ENCODE measurements at places on chromosomes 5 and 9. TPM values are rescaled to one million over a fixed set of nuclear protein-coding genes. Genes with fewer than 3 reads are reported as not detected.
A peak's percentile ranks its signal among the peaks of the same experiment; 100 is the strongest.

DNA sequence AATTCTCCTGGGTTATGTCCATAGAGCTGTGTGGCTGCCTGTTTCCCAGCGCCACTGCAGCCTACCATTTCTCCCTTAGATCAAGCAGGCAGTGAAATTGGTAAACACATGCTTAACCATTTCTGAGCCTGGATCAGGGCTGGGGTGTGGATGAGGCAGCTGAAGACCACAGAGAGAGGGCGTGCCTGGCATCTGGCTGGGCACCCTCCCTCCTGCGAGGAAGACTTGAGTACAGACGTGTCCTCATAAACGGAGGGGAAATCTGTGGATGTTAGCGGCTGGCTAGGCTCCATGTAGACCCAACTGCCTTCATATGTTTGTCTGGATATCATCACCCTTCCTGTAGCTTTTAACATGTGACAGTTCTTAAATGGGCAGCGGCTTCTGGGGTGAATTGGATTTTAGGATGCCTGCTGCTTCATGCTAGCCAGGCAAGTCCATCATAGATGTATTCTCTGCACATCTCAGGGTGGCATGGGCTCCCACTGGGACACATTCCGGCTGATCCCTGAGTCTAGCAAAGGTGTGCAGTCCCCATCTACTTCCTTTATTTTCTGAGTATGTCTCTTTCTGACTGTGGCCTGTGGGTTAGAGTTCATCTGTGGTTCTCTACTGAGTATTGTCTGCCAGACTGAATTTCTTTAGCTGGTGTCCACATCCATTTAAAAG is 11.0 kb downstream of the RGS3 start:
- no peaks in the 10 kb centered on the region for H3K27me3 ChIP-seq
- peak overlapping the region; percentile 69 for H3K27ac ChIP-seq

DNA sequence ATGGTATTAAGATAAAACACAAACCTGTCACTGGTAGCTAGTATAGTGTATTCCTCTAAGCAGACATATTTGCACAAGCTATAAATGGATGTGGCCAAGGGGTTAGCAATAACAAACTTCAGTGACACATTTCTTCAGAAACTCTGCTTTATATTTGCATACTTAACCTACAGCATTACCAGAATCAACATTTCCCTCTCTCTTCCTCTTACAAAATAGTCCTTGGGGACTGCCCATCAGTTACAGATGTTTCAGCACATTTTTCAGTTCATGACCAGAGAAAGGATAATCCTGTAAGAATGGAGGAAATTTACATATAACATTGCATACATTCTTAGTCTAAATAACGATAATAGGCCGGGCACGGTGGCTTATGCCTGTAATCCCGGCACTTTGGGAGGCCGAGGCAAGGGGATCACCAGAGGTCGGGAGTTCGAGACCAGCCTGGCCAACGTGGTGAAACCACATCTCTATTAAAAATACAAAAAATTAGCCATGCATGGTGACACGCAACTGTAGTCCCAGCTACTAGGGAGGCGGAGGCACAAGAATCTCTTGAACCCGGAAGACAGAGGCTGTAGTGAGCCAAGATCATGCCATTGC is 25.3 kb upstream of the SLC1A1 start:
- no peak for DNase-seq
- no peaks in the 10 kb centered on the region for H3K4me1 ChIP-seq
- H3K4me3 ChIP-seq: no peak overlapping the region
- no peak overlapping the region for H3K27ac ChIP-seq
- H3K36me3 ChIP-seq: no peaks in the 10 kb centered on the region

Gene GFPT2
- 25.4 TPM for total RNA-seq

DNA sequence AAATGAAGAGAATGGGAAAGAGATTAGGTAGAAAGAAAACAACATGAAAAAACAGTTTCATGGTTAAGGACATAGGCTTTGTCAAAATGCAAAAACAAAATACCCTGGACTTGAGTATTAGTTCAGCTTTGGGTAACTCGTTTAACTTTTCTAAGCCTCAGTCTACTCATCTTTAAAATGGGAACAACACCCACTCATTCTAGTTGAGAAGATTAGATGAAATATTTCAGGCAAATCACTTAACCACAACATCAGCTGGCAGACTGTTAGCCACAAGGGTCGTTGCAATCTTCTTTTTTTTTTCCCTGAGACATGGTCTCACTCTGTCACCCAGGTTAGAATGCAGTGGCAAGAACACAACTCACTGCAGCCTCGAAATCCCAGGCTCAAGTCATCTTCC is 185.6 kb downstream of the DCP2 start:
- H3K36me3 ChIP-seq: no peaks in the 10 kb centered on the region
- H3K27me3 ChIP-seq: no peaks in the 10 kb centered on the region
- peak overlapping the region; percentile 46 for H3K27ac ChIP-seq
- H3K4me3 ChIP-seq: no peak overlapping the region
- no peak for DNase-seq

DNA sequence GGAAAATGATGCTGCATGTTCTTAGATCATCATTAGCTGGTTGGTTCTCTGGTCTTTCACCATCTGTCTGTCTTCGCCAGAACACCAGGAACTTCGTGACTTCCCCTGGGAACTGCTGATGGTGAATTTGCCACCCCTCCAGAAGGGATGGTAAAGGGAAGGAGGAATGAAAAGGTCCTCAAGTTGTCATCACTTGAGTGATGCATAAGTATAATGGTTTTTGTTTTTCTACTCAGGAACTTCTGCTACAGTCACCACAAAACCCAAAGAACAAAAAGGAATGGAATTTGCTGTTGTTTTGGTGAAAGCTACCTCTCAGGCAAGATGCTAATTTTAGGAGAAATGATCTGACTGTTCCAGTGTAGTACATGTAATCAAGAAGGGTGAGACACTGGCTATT is 328.4 kb downstream of the ARHGEF28 start:
- no peaks in the 10 kb centered on the region for H3K4me1 ChIP-seq
- H3K4me3 ChIP-seq: no peak overlapping the region
- DNase-seq: no peak

DNA sequence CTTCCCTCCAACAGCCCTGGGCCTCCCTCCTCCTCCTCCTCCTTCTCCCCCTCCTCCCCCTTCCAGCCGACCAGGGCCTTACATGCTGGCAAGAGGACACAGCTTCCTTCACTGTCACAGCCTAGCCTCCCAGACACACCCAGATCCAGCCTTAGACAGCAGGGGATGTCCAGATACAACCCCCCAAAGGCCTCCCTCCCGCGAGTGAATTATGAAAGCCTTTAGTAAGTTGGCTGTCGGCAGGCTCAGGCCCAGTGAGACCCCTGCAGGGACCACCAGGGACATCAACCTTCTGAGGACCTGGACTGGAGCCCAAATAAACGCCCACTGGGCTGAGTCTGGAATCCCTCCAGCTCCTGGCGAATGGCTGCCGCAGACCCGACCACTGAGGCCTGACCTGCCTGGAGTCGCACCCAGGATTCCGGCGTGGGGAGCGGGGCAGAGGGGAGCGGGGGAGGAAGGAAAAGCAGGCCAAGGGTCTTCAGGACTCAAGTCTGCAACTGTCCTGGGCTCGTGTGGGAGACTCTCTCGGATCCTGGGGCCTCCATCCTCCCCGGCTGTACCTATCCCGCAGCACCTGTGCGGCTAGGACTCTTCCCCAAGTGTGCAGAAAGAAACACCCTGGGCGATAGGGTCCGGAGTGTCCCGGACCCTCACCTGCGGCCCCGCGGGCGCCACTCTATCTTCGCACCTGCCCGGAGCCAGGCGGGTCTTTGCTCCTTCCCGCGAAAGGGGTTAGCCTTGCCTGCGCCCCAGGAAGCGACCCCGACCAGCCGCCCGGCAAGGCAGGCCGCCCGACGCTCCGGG is 705 bp downstream of the SEPTIN8 start:
- H3K4me1 ChIP-seq: peaks cover 58% of the 10 kb centered on the region
- H3K4me3 ChIP-seq: peak overlapping the region; percentile 55
- no peak for DNase-seq

DNA sequence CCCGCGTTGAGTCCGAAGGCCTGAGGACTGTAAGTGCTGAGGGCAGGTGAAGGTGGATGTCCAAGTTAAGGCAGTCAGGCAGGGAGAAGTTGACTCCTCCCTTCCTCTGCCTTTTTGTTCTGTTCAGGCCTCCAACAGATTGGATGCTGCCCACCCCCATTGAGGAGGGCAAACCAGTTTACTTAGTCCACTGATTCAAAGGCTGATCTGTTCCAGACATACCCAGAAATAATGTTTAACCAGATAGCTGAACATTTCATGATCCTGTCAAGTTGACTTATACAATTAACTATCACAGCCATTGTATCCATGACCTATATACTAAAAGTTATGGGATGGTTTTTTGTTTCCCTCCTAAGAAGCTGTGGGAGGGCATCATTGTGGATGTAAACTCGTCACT is 8.3 kb upstream of the TEX48 start:
- no peaks in the 10 kb centered on the region for H3K27me3 ChIP-seq
- no peak overlapping the region for H3K4me3 ChIP-seq
- H3K4me1 ChIP-seq: no peaks in the 10 kb centered on the region
- no peak for DNase-seq
- no peak overlapping the region for H3K27ac ChIP-seq
- no peaks in the 10 kb centered on the region for H3K36me3 ChIP-seq

DNA sequence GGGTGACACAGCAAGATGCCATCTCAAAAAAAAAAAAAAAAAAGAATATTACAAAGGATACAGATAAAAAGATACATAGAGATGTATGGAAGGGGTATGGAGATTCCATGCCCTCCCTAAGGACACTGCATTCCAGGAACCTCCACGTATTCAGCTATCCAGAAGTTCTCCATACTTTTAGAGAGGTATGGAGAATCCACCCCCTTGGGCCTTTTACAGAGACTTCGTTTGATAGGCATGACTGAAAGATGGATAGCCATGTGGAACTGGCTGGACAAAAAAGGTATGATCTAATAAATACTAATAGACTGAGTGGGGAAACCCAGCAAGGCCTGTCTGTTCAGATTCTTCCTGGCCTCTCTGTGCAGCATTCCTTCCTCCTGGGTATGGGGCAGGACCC is 56.6 kb upstream of the DMRT1 start:
- H3K4me1 ChIP-seq: no peaks in the 10 kb centered on the region
- no peaks in the 10 kb centered on the region for H3K36me3 ChIP-seq
- no peaks in the 10 kb centered on the region for H3K27me3 ChIP-seq

DNA sequence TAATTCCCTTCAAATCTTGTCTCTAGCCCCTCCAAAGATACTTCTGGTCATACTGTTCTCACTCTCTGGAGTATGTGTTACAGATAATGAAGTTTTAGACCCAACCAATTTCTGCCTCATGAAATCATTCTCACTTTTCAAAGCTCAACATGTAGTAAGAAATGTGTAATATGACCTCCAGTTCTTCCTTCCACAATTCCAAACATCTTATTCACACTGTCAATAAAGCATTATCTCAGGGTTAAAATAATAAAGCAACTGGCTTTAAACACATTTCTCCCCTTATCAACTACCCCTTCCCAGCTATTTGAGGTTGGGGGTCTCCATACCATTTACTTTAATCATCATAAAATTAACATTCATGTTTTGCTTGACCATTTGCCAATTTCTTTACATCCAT is 654.1 kb downstream of the RAB3C start:
- no peaks in the 10 kb centered on the region for H3K36me3 ChIP-seq
- H3K27ac ChIP-seq: peak overlapping the region; percentile 62
- no peaks in the 10 kb centered on the region for H3K27me3 ChIP-seq
- H3K4me3 ChIP-seq: no peak overlapping the region
- H3K4me1 ChIP-seq: peaks cover 17% of the 10 kb centered on the region

- H3K27me3 ChIP-seq: no peaks in the 10 kb centered on the region
- no peaks in the 10 kb centered on the region for H3K4me1 ChIP-seq
- no peak overlapping the region for H3K27ac ChIP-seq
- H3K36me3 ChIP-seq: no peaks in the 10 kb centered on the region
- no peak overlapping the region for H3K4me3 ChIP-seq
Observed at GRCh38 chr5:63401436-63402046, 560.7 kb downstream of the HTR1A start.

DNA sequence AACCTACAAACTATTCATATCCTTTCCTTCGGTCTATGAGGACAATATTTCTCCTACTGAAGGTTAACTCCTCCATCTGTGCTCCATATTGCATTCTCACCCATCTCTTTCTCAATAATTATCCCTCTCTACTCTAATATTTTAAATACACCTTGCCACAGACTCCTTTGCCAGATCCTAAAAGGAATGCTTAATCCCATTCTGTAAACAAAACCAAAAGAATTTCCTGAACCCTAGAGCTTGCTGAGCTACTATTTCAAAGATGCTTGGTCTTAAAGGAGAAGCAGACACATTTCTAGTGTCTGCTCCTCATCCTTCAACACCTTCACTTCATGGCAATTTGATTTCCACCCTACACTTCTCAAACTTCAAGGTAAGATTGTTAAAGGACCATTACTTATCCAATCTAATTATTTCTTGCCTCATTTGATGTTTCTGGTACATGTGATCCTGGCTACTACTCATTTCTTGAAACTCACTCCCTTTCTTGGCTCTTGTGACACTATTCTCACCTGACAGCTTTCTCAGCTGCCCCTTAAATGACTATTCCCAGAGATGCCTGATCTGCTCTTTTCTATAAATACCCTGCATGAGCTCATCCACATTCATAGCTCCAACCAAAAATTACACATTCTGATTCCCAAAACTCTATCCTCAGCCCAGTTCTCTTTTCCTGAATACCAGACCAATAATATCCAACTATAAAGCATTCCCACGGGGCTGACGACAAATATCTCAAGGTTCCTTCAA is 20.2 kb downstream of the HOMER1 start:
- H3K36me3 ChIP-seq: no peaks in the 10 kb centered on the region
- no peak for DNase-seq
- H3K27ac ChIP-seq: peak overlapping the region; percentile 57
- no peak overlapping the region for H3K4me3 ChIP-seq
- H3K4me1 ChIP-seq: no peaks in the 10 kb centered on the region

DNA sequence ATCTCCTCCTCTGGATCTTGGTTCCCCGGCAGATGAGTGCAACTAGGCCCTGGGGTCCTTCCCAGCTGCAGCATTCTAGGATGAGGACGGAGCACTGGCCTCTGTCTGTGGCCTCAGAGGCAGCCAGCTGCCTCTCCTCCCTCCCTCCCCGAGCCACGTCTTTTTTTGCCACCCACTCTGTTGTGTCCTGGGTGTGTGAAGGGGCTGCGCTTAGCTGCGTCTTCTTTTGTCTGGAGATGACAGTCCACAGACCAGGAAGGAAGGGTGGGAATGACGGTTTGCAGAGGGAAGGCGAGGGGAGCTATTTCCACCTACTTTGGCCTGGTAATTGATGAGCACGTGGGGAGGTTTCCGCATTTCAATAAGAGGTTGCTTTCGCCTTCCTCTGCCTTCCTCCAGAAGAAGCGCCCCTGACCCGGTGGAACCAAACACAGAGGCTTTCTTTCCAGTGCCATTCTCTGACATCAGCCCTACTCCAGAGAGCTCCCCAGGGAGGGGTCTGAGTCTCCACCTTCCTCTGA is 34.5 kb upstream of the GABRP start:
- no peak overlapping the region for H3K4me3 ChIP-seq
- no peak overlapping the region for H3K27ac ChIP-seq
- no peaks in the 10 kb centered on the region for H3K36me3 ChIP-seq
- no peaks in the 10 kb centered on the region for H3K27me3 ChIP-seq

Measured in right atrium auricular region (tissue), 2 donors.